ENCODE measurements at places on chromosomes 3 and 15.

- DNase-seq: no peak
These were observed 10.4 kb upstream of the ZSCAN2 start for GRCh38 chr15:84590406-84590805.

GRCh38 chr3:123070510-123070909 lies 3.7 kb downstream of the PDIA5 start:
- no peak for DNase-seq

DNA sequence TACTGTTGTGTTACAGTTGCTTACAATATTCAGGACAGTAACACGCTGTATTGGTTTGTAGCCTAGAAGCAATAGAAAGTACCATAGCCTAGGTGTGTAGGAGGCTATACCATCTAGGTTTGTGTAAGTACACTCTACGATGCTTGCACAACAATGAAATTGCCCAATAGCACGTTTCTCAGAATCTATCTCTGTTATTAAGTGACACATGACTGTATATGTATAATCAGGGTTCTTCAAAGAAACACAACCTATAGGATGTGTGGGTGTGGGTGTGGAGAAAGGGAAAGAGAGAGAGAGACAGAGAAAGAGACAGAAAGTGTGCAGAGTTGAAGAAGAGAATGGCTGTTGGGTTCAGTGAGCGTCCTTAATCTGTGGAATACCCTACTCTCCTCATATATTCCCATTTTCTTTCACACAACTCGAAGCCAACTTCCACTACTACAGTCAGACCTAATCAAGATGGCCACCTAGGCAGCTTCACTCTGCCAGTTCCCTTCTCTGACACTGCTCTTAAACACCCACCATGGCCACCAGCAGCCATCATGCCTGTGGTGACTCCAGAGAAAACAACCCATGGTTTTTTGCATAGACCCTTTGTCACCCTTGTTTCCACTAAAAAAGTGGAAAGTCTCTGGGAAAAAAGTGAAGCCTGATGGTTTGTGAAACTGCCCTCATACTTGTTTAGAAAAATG lies 5.8 kb upstream of the PPP4R2 start:
- DNase-seq: no peak

- DNase-seq: no peak
These were observed 132.2 kb upstream of the TBC1D5 start for GRCh38 chr3:17874636-17875035.

DNA sequence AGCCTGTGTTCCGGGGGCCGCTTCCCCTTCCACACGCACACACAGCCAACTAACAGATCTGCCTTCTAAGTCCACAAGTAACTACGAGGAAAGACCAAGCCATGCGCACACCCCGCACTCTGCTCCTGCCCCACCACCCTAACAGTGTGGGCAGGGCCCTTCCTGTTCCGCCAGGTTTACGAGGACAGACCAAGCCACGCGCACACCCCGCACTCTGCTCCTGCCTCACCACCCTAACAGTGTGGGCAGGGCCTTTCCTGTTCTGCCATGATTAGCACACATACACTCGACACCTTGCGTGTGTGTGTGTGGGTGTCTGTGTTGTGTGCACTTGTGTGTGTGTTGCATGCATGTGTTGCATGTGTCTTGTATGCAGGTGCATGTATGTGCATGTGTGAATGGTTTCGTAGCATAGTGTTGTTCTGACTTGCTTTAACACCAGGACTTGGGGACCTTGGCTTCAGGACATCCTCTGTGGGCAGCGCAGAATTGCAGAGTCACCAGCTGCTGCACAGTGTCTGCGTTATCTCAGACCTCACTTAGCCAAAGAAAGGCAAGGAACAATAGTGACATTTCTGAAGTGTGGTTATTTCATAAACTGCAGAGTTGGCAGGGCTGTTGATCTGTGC lies 114.4 kb downstream of the CHSY1 start:
- no peak for DNase-seq

DNA sequence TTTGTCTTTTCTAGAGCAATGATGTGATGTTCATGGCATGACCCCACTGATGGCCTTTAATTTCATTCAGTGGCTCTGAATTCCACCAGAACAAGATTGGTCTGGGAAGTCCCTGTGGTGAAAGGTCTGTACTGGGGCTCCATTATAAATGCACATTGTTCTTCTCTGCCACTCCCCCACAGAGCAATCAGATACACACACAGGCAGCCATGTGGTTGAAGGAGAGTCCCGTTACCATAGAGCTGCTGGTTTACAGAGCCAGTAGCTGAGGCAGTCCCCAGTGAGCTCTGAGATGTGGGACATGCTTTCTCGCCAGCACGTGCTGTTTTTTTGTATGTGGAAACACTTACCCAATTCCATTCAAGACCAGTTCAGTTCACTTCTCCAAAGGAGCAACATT lies 172.7 kb upstream of the TRIM42 start:
- no peak for DNase-seq

DNA sequence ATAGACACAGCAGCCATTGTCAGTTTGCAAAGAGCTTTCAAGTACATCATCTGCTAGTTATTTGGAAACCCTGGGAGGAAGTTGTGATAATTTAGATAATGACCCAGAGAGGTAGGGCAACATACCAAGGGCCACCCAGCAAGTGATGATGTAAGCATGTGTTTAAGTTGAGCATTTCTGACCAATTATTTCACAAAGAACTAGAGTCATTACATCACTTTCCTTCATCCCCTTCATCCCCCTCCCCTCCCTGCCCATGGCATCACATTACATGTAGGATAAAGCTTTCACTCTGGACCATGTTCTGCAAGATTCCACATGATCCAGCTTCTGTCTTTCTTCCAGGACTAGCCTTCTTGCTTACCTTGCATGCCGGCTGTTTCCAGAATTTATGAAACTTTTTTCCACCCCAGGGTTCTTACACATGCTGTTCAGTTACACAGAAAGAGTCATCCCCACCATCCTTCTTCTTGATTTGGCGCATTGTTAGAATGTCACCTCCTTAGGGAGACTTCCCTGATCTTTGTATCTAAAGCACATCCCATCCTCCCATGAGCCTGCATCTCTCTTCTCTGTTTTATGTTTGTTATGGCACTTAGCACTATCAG lies 71.3 kb downstream of the PTPRG start:
- DNase-seq: no peak

- DNase-seq: no peak
These were observed 8.7 kb downstream of the NPAP1 start for GRCh38 chr15:24684313-24684712.

DNA sequence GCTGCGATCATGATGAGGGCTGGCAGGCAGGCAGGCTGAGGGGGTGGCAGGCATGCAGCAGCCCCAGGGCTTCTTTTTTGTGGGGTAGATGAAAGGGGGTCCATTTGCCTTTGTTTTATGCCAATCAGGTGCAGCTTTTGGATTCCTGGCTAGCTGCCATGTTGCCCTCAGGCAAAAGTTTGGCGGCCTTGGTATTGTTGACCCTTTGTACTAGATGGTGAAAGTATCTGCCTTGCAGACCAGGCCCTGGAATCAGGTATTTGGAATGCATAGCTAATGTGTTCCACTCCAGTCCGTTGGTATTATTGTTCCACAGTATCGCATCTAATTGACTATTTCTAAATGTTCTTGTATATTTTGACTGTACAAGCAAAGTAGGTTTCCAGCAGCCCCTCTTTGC lies 35.0 kb downstream of the EEFSEC start:
- DNase-seq: no peak

DNA sequence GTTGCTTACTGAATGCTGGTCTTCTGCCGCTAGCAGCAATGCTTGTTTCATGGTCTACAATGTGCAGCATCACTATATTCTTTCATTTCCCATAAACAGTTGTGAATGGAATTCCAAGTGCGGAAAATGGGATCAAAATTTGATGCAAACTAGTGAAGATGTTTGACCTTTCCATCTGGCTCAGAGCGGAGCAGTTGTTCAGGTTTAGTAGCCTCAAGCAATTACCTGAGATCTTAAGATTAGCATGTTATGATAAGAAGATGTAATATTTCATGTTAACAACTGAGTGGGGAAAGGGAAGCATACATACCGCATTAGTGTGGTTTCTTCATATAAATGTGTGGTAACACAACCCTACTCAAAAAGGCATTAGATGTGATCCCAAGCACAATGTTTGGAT lies 221.1 kb upstream of the CFAP20DC start:
- DNase-seq: no peak

DNA sequence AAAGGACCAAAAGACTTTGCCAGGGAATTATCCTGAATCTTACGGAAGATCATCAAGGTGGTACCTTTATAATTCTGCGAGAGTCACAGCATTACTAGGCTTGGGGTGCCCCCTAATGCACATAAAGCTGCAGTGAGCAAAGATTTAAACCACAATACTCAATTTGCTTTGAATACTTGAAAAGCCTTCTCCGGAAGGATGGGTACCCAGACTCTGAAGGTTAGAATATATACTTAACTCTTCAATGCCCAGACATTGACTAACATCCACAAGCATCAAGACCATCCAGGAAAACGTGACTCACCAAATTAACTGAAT lies 117.8 kb upstream of the KCNH8 start:
- no peak for DNase-seq

DNA sequence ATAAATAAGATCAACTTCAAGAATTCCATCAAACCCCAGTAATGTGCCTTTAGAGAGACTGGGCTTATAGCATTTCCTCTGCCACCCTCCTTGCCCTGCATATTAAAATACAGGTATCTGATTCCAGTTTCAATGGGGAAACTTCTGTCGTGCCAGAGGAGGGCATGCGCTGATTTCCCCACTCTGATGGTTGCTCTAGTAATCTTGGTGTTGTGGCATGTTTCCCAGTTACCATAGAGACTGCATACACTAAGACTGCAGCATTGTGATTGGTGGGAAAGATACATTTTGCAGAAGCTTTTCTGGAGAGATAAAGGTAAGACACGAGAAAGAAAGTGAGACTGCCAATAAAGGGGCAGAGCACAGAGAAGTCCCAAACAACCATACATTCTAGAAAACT lies 225.6 kb downstream of the TIGIT start:
- DNase-seq: no peak

DNA sequence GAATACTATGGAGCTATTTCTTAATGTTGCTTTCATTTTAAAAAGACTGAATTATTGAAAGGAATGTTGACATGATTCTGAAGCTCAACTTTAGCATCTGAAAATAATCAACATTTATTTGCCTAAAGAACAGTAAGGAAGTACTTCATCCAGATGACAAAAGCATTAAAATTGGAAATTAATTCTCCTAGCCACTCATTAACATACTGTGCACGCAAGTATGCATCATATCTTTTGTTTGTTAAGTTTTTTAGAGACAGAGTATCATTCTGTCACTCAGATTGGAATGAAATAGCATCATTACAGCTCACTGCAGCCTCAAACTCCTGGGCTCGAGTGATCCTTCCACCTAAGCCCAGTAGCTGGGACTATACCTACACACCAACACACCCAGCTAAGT lies 632.1 kb upstream of the ALCAM start:
- no peak for DNase-seq

GRCh38 chr3:45554006-45554666 lies 40.4 kb upstream of the LIMD1 start:
- no peak for DNase-seq

DNA sequence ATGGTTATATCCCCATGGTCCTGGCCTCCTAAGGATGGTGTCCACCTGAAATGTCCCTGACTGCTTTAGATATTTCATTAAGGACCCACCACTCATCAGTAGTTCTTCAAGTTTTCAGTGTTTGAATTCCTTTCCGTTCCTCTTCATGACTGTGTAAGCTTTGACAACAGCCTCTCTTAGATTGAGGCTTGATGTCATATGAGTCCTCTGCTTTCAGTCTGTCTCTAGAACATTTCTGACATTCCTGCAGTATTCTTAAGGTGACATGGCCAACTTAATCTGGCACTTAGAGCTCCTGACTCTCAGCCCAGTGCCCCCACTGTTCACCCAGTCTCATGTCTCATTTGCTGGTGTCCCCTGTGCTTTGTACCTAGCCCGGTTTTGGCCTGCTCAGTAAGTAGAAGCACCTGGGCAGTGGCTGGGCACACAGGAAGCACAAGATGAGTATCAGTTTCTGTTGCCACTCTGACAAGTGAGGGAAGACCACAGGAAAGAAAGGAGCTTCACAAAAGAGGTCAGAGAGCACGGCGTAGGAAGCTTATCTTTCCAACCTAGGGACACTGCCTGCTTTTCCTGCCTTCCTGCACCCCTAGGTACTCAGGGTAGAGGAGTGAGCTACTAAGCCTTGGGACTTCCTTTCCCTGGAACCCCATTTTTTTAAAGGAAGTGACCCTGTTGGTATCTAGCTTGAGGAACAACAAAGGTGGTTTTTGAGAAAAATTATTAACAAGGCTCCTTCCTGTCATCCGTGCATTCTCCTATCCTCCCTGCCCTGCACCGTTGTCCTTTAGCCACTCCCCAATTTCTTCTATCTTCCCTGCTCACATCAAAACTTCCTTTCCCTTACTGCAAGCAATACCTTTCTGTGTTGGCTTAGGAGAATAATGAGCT lies 103.1 kb downstream of the KLHL25 start:
- DNase-seq: no peak

- DNase-seq: no peak
These were observed 9.2 kb upstream of the SSR3 start for GRCh38 chr3:156563900-156564682.

DNA sequence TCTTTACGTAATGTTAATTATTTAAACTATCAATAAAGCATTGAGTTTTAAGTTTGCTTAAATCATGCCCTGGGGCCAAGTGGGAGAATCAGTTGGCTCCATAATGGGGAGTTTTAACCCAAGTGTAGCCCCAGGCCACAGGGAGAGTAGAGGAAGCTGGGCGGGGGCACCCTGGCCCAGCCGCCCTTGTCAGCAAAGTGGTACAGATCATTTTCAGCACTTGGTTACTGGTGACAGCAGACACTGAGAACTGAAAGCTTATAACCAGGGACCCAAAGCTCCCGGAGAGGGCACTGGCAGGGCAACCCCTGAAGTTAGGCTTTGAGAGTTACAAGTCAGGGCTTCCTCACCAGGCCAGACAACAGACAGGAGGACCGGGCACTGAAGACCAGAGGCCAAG lies 90.6 kb downstream of the SEMA5B start:
- no peak for DNase-seq

DNA sequence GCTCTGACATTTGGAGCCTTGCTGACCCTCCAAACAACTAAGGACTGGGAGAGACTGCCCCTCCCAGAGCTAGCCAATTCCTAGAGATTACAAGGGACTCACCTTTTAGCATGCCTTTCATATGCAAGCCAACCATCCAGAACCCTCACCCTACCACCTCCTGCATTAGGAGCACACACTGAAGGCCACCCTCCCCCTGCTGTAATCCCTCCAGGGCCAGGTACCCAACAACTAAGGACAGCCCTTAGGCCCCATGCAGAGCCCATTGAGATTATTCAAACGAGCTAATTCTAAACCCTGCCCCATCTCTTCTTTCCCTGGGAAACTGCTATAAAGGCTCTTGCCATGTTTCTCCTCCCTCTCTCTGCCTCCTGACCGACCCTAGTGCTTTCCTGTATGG lies 352.6 kb downstream of the ERC2 start:
- no peak for DNase-seq

GRCh38 chr15:23866832-23867231 lies 179.7 kb upstream of the NDN start:
- DNase-seq: no peak

GRCh38 chr3:72768006-72768441 lies 80.2 kb downstream of the SHQ1 start:
- no peak for DNase-seq
